ENCODE measurements at places on chromosomes 11 and 22.

DNA sequence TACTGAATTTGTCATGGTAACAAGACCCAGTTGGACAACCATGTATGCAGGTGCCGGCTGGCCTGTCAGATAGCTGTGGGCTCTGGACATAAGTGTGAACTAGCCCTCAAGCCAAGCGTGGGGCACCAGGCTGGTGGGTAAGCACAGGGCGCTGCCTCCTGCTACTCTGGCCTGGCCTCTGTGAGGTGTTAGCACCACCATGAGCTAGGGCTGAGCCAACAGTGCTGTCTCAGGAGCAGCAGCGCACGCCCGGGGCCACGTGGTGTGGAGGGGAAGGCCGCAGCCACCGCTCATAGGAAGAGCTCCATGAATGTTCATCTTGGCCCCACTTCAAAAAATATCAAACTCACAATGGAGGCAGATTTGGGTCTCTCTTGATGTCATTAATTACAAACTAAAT is 35.3 kb upstream of the GNB1L start:
- no peak for DNase-seq

DNA sequence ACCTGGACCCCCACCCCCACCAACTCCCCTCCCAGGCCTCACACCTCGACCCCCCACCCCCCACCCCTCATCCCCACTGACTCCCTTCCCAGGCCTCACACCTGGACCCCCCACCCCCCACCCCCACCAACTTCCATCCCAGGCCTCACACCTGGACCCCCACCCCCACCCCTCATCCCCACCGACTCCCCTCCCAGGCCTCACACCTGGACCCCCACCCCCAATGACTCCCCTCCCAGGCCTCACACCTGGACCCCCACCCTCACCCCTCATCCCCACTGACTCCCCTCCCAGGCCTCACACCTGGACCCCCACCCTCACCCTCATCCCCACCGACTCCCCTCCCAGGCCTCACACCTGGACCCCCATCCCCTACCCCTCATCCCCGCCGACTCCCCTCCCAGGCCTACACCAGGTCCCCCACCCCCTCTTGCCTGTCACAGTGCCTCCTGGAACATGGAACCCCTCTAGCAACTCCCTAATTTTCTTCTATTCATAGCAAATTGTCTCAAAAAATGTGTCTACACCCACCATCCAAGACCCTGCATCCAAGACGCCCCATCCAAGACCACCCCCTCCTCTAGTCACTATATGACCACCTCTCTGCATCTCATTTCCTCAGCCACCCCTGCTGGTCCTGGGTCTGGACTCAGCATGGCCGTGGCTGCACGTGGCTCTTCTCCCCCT is 36.9 kb upstream of the BRSK2 start:
- no peak for DNase-seq

DNA sequence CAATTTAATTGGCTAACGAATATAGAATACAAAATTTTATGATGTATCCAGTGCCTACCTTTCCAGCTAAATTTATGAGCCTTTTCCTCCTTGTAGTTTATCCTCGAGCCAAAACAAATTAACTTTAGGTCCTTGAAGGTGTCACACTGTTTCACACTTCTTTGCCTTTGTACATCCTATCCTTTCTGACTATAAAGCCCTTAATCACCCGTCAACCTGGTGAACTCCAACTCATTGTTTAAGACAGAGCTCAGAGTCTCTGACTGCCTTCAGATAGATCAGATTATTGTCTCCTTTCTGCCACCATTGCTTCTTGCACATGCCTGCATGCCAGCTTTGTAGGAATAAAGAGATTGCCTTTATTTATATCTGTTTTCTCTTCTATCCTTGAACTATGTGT is 58.8 kb downstream of the CNTN5 start:
- DNase-seq: no peak

DNA sequence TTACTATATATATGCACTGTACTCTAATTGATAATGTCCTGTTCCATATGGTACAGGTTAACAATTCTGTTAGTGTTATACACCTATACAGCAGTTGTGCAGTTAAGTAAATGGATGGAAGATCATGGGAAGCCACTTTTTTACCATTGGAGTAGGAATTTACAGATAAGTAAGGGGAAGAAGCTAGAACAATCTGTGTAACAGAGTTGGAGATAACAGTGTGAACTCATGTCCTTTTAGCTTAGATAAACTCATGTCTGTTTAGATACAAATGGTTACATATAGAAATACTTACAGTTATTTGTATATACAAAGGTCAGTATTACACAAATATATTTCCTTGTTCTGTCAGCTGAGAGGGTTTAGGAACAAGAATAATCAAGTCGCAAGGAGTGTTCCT is 6.8 kb upstream of the DEUP1 start:
- no peak for DNase-seq

GRCh38 chr11:107598225-107599139 is 7.5 kb downstream of the ELMOD1 start:
- DNase-seq: no peak

- peak; percentile 3 for DNase-seq
These were observed 9.4 kb downstream of the TRIM29 start for GRCh38 chr11:120128392-120129119.

- DNase-seq: no peak
These were observed 16.5 kb upstream of the FXYD2 start for GRCh38 chr11:117840881-117841550.

DNA sequence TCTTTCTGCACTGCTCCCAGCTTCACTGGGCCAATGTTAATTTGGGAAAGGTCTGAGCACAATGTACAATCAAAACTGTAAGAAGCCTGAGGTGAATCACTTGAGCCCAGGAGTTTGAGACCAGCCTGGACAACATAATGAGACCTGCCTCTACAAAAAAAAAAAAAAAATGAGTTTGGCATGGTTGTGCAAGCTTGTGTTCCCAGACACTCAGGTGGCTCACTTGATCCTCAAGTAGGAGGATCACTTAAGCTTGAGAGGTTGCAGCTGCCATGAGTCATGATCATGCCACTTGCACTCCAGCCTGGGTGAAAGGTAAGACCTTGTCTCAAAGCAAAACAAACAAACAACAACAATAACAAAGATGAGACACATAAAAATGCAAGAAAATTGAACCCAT is 38.6 kb upstream of the SC5D start:
- no peak for DNase-seq

GRCh38 chr22:40196628-40197360 is 19.1 kb downstream of the TNRC6B start:
- peak; percentile 93 for DNase-seq

Measured in fibroblast of upper back skin (primary cell).